ENCODE measurements at places on chromosomes 12 and 14. TPM values are rescaled to one million over a fixed set of nuclear protein-coding genes. Genes with fewer than 3 reads are reported as not detected.

Gene PROX2
- total RNA-seq, result 0.08 TPM

- H3K27me3 ChIP-seq, result peaks cover 4% of the 10 kb centered on the region
- DNase-seq, result no peak
- peaks cover 5% of the 10 kb centered on the region for H3K36me3 ChIP-seq
- H3K4me1 ChIP-seq, result peaks cover 29% of the 10 kb centered on the region
- peak overlapping the region; percentile 97 for H3K27ac ChIP-seq
These were observed 1.2 kb downstream of the CPSF6 start for GRCh38 chr12:69240631-69240995.

DNA sequence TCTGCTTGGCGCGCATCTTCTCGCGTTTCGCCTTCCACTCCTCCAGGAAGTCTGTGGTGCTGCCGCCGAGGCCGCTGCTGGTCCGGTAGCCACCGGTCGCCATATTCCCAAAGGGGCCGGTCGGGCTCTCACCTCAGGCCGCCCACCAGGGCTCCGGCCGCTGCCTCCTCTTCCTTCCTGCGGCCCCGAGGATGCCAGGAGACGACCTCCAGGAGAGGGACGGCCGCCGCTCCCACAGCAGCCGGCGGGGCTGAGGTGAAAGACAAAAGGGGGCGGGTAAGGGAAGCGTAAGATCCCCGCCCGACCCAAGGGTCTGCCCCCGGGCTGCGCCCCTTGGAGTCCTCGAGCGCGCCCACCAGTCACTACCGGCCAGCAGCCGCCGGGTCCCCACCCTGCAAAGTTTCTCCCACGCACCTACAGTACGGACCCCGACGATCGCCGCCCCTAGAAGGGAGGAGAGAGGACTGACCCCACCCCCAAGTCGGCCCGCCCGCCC, 574 bp downstream of the PAWR start:
- H3K27ac ChIP-seq, result peak overlapping the region; percentile 67
- peaks cover 8% of the 10 kb centered on the region for H3K36me3 ChIP-seq
- H3K4me3 ChIP-seq, result peak overlapping the region; percentile 92
- DNase-seq, result peak; percentile 50

Gene SERPINA5
- 0.26 TPM for total RNA-seq

DNA sequence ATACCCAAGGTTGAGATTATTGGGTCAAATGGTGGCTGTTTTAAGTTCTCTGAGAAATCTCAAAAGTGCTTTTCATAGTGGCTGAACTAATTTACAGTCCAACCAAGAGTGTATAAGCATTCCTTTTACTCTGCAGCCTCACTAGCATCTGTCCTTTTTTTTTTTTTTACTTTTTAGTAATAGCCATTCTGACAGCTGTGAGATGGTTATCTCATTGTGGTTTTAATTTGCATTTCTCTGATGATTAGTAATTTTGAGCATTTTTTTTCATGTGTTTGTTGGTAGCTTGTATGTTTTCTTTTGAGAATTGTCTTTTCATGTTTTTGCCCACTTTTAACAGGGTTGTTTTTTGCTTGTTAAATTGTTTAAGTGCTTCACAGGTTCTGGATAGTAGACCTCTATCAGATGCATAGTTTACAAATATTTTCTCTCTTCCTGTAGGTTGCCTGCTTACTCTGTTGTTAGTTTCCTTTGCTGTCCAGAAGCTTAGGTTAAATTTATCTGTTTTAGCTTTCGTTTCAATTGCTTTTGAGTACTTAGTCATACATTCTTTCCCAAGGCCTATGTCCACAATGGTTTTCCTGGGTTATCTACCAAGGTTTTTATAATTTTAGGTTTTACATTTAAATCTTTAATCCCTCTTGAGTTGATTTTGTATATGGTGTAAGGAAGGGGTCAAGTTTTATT, 881.3 kb upstream of the SEL1L start:
- H3K36me3 ChIP-seq, result peaks cover 4% of the 10 kb centered on the region
- no peak overlapping the region for H3K4me3 ChIP-seq
- H3K4me1 ChIP-seq, result no peaks in the 10 kb centered on the region
- no peak overlapping the region for H3K27ac ChIP-seq

DNA sequence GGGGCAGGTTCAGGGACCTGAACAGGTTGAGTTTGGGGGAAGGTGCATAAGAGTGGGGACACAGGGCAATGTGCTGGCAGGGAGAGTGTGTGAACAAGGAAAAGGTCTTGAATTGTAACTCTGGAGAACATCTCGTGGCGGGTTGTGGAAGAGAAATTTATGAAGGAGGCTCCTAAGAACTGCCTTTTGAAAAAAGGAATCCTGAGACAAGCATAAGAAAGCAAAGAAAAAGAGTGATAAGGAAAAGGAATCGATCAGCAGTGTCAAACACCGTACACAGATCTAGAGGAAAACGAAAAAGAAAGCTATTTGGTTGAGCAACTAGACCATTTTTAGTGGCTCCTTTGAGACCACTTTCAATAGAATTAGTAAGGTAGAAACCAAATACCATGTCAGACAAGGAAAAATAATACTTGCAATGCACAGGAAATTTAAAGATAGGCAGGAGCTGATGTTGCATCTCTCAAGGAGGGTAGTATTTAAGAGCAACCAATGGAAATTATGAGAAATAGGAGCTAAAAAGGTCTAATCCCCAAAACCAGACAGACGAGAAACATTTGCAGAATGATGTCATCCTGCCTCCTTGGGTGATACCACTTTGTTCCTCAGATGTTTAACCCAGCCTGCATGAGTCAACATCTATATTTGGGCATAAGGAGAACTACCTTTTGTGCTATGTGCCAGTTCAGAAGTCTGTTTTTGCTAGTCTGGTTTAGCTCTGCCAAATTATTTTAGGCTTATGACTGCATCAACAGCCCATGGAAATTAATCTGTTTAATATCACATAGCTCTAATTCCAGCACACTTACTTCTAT, 64.5 kb upstream of the STK38L start:
- no peak for DNase-seq
- H3K4me1 ChIP-seq, result no peaks in the 10 kb centered on the region
- no peaks in the 10 kb centered on the region for H3K36me3 ChIP-seq
- H3K27me3 ChIP-seq, result no peaks in the 10 kb centered on the region
- H3K27ac ChIP-seq, result no peak overlapping the region

Gene GALNT6
- 12.5 TPM for total RNA-seq
